Cardiac septum (tissue), 1 donor: ENCODE measurements at places on chromosomes 16 and 17.
A peak's percentile ranks its signal among the peaks of the same experiment; 100 is the strongest.

GRCh38 chr17:35423761-35424160, 8.5 kb downstream of the SLFN12 start:
- no peak for DNase-seq

DNA sequence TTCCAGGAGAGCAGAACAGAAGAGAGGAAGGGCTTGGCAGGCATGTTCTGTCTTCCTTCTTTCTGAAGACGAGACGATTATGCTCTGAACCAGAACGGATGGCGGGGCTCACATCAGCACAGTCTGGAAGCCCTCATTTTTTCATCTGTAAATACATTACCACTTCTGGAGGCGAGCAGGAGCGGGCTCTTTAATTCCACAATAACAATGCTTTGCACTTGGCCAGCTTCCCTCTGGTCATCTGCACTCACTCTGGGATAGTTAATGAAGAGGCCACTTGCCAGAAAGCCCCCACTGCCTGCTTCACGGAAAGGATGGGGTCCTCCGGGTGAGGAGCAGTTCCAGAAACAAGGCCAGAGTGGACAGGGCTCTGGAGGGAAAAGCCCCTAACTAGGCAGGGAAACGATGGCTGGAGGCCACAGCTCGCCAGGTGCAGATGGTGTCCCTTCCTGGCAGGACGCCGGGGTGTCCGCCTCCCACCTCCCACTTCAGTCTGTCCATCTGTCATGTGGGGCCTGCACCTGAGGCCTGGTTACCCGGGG, 13.1 kb upstream of the BCAR1 start:
- DNase-seq, result no peak

DNA sequence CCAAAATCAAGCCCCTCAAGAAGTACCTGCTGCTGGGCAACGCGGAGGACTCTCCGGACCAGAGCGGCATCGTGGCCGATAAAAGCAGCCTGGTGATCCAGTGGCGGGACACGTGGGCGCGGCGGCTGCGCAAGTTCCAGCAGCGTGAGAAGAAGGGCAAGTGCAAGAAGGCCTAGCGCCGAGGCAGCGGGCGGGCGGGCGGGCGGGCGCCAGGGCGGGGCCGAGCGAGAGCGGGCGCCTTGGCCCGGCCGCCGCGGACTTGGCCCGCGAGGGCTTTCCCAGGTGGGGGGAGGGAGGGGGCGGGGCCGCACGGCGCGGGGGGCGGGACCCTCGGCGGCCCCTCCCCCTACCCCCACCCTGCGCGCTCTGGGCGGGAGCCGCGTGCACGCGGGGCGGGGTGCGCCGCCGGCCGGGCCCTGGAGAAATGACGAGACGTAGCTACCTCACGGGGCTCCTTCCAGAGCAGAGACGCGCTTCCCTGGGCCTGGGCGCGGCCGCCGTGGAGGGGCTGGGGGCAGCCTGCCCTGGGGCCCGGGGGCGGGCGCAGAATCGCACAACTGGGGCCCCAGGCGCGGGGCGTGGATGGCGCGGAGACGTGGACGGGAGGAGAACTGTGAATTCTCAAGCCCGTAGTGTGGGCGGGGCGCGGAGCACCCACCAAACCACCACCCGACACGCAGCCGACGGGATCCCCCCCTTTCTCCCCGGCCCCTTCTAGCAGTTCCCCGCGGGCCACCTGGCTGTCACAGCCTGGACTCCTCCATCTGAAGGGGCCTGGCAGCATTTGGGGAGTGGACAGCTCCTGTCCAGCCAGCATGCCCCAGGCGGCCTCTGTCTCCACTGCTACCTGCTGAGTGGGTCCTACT, 218.7 kb downstream of the NTN1 start:
- DNase-seq, result peak; percentile 87

DNA sequence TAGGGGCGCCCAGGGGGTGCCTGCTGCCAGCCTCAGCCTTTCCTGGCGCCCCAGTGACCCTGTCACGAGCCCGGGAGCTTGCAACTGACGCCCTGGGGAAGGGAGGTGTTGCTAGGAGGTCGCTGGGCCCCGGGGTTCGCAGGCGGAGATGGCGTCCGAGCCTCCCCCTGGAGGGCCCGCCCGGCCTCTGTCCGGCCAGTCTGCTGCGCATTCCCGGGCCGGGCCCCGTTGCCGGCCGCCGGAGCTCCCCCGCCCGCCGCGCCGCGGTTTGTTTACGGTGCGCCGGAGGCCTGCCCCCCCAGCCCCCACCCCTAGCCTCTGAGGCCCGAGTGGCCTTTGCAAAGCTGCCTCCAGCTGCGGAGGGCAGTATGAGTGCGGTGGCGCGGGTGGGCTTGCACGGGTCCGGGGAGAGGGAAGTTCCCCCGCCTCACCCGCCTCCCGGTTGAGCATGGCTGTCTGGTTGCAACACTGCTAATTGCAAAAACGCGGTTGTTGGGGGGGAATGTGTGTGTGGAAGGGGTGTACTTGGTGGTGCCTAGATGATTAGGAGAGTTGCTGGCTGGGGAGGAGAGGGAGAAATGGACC, 514 bp downstream of the THRA start:
- no peak for DNase-seq

DNA sequence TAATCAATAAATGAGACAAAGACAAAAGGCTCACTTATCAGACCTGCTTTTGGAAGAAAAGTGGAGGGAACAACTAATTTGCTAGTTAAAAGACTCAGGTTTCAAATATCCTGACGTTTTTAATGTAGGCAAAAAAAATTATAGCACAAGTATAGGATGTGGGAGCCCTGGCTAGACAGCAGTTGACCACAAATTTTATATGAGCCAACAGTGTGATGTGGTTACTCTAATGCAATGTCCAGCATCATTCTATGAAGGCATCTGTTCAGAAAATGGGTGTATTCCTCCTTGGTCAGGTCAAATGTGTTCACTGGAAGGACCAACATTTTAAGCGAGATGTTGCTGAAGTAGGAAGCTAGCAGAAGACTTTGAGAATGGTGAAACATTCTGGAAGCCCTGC, 237.4 kb downstream of the MAP2K6 start:
- no peak for DNase-seq

DNA sequence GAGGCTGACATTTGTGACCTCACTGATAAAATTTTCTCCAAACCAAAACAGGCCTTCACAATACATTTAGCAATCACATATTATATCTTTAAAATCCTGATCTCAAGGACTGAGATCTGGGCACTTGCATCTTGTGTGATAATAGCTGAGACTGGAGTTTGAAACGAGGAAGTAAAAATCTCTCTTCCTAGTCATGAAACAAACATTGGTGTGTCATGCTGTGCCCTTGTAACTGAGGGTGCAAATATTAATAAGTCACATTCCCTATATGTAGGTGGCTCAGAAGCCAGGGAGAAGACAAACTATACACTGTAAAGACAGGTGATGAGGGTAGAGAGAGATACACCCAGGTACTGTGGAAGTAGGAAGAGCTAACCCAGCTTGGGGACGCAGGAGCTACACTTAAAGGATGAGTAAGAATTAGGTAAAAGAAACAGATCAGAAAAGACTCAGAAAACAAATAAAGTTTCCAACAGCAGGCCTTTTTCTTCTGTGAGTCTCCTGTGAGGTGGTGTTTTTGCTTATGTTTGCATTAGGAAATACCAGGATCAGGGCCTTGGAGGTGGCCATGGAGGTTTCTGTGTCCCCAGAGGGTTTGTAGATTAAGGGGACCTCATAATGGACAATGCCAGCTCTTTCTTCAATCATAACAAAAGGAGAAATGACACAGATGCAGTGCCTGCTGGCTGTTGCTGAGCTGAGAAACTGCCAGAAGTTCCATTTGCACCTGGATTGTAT, 335.7 kb downstream of the GRIN2A start:
- DNase-seq, result no peak

DNA sequence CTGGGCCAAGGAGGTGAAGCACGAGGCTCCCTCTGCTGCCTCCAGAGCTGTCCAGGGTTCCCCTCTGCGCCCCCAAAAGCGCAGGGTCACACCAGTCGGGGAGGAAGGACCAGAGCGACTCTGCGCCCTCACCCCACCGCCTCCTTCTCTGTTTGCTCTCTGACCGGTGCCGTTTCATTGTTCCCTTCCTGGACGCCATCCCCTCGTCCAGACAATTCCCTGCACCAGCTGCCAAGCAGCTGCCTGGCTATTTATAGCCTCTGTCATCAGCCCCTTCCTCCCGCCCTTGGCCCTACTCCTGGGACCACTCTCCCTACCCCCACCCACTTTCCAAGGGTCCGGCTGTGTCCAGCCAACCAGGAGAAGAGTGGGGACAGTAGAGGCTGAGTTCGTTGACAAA, 68.8 kb upstream of the CREBBP start:
- DNase-seq, result no peak

DNA sequence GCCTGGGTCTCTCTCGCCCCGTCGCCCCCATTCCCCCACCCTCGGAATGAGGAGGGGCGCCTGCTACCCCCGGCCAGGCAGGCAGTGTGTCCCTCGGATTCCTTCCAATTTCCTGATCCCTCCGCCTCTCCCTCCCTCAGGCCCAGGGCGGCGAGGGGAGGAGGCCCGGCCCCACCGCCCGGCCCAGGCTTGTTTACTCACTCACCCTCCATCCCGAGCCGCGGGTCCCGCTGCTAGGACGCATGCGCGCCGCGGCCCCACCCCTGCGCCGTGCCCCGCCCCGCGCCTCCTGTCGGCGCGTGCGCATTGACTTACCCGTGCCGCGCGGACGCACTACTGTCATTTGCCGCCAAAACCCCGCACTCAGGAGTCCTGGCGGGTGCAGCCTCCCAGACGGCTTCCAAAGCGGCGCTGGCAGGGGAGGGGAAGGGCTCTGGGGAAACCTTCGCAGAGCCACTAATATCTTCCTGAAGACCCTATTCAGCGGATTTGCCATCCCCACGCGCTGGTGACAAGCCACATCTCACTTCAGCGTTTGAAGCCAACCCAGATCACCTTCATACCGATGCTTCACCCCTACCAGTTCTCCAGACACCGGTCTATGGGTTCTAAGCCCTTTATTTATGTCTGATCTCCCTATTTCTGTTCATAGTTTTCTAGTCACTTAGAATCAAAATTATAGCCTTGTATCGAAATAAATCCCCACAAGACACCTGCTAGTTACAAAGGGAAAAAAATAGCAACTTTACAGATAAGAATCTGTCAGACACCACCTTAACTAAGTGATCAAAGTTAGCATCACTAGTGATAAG, at the start of gene EZH1:
TSS of gene EZH1 (minus strand) at position 235 of the 812 bp plus-strand sequence. CDS start 16,099 bp downstream, outside the sequence.
- DNase-seq, result peak; percentile 95

DNA sequence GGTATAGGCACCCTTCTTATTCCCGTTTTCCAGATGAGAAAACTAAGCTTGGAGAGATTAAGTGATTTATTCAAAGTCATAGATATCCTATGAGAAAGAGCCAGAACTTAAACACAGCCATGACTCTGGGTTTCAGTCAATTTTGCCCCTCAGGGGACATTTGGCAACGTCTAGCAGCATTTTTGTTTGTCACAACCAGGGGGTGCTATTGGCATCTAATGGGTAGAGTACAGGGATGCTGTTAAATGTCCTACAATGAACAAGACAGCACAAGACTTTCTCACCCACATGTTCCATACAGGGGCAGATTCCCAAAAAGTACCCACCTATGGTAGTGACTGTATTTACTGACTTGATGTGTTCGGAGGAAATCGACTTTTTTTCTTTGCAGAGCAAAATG, 4.8 kb upstream of the SHISA9 start:
- no peak for DNase-seq

GRCh38 chr16:69143116-69143515, 10.7 kb downstream of the UTP4 start:
- no peak for DNase-seq

GRCh38 chr17:49373115-49373514, 11.1 kb upstream of the ZNF652 start:
- no peak for DNase-seq
